ENCODE measurements at places on chromosomes 2 and 18.

GRCh38 chr2:152609154-152609553, 108.1 kb downstream of the PRPF40A start:
- DNase-seq, result no peak

GRCh38 chr2:98118161-98118560, 31.2 kb downstream of the VWA3B start:
- DNase-seq, result no peak

GRCh38 chr2:96888072-96889011, 18.5 kb upstream of the SEMA4C start:
- DNase-seq, result no peak

GRCh38 chr18:58067601-58068000, 23.6 kb downstream of the NEDD4L start:
- no peak for DNase-seq

- DNase-seq, result no peak
Observed at GRCh38 chr2:64029116-64029665, 10.0 kb upstream of the VPS54 start.

DNA sequence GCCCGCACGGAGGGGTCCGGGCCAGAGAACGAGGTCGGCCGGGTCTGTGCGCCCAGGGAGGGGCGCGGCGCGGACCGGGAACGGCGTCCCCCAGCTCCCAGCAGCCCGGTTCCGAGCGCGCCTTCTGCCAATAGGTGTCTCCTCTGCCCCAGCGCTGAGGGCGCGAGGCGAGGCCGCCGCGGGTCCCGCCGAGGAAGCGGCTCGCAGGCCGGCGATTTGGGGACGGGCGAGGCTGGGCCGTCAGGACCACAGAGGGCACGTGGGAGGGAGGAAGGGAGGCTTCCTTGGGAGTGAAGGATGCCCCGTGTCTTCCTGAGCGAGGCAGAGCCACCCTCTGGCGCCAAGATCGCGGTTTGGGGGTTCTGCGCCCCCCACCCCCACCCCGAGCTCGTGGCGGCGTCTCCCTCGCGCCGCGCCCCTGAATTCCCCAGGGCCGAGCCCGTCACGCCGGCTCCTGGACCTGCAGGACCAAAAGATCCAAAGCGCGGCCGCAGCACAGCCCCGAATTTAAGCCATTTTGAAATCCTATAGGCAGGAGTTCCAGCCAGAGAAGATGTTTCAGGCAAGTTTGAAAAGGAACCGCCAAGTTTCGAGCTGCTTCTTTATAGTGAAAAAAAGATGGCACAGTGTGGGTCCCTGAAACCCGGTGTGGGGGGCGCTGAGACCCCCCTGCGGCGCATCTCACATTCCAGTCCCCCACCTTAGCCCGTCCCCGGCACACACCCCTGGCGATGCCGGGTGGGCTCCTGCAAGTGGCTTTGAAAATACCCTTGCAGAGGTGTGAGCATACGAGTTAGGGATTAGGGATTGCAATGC, 909 bp downstream of the NFATC1 start:
- peak; percentile 64 for DNase-seq

DNA sequence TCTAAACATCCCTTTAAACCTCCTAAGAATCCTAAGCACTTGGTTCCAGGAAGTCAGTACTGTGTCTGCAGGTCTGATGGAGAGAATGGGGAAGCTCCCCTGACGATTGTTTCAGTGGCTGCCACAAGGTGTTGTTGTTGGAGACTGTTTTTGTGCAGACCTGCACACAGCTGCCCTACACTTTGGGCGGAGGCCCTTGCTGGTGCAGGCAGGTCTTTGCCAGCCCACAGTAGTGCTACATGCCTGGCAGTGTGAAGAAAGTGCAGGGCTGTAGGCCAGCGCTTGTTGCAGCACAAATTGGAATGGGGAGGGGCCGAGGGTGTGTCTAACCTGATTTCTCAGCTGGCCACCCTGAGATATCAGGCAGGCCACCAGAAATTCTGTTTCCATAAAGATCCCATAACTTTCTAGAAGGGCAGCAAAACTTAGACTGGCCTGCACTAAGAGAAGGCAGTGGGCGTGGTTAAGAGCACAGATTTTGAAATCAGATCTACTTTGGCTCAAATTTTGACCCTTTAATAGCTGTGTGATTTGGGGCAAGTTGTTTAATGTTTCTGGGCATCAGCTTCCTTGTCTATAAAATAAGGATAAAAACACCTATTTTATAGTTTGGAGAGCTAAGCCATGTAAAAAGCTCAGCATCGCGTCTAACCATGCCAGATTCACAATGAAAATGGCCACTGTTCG, 83.7 kb upstream of the SLC1A4 start:
- DNase-seq, result no peak

DNA sequence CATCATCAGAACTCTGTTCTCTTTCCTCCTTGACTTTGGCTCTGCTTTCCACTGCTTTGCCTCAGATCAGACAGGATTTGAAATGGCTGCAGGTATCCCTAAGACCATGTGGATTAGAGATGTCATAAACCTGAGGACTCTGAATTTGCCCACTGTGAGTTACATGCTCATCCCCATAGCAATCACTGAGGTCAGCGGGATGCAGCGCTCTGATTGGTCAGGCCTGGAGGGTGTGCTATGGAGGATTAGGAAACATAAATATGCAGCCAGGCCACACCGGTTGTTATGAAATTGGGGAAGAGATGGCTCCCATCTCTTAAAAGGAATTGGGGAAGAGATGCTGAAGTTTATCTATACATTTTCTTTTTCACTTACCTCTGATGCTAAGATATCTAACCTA, 73.7 kb upstream of the DNAJC10 start:
- DNase-seq, result peak; percentile 23

DNA sequence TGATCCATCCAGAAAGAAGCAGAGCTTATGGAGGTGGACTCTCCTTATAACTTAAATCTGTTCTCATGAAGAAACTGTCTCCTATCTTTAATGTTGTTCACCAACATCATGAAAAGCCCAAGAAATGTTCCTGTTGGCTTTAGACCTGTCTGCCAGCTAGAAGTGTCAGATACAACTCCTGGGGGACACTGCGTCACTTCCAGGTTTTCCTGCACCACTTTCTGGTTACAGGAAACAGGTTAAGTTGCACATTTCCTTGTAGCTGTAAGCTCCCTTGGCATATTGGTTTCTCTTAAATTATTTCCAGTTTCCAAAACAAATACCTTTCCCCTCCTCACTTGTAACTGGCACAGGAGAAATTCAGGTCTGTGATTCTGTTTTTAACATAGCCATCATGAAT, 2.9 kb downstream of the CEP68 start:
- DNase-seq, result no peak

- DNase-seq, result no peak
Observed at GRCh38 chr2:194907569-194907968, 749.5 kb upstream of the SLC39A10 start.

GRCh38 chr2:161141033-161141432, 19.2 kb upstream of the TANK start:
- DNase-seq, result peak; percentile 50

GRCh38 chr2:60644951-60645350, 91.5 kb upstream of the BCL11A start:
- no peak for DNase-seq

DNA sequence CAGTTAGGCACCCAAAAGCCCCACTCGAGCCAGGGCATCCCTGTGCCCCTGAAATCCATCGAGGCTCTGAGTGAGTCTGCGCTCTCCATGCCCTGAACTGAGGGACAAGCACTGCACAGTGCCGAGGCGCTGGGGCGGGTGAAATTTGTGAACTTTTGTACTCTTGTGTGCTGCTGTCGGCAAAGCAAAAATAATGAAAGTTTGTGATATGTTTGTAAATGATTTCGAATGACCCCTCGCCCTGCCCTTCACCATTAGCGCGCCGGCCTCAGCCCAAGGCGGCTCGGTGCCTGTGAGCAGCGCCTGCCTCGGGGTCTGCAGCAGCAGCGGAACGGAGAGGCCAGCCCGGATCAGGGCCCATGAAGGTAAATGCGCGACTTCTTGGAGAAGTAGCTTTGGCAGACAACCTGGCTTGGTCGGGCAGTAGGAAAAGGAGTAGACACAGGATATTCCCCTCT, 1.8 kb upstream of the HOXD4 start:
- no peak for DNase-seq

DNA sequence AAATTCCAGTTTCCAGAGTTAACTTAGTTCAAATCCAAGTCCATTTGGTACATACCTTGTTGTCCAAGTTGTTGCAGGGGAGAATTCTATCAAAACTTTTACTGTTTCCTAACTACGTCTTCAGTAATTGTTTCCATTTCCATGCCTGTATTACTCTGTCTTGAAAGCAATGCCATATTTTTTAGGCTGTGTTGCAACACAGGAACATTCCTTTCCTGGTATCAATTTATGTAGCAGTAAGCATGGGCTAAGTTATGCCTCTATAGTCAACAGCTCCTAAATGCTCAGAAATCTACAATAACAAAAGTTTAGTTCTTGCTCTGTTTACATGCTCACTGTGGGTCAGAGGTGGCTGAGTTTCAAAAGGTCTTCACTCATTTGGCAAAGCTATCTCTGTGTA, 1943.8 kb upstream of the PIK3C3 start:
- no peak for DNase-seq

- no peak for DNase-seq
Observed at GRCh38 chr18:62569081-62569655, 46.3 kb downstream of the ZCCHC2 start.

GRCh38 chr18:72375618-72376017, 168.5 kb downstream of the CBLN2 start:
- DNase-seq, result no peak

DNA sequence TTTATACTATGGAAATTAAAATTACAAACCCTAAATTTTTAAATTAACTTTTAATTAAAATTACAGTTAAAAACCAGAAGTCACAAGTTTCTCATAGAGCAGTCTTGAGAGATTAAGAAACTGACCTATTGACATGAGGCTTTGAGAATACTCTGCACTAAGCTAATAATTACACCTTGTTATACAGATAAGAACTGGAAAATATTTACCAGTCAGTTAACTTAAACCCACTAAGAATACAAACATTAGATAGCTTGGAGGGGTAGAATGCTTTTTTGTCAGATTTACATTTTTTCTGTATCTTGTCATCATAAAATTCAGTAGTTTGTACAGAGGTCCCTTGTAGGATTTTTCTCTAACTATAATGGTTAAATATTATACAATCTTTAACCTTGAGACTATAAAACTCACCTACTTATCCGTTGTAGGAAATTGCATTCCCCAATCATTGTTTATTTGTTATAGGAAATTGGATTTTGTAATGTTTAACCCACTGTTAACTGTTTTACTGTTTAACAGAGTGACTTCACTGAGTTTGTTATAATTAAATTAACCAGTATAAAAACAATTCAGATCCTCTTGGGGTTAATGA, 219.7 kb upstream of the PKDCC start:
- DNase-seq, result no peak

DNA sequence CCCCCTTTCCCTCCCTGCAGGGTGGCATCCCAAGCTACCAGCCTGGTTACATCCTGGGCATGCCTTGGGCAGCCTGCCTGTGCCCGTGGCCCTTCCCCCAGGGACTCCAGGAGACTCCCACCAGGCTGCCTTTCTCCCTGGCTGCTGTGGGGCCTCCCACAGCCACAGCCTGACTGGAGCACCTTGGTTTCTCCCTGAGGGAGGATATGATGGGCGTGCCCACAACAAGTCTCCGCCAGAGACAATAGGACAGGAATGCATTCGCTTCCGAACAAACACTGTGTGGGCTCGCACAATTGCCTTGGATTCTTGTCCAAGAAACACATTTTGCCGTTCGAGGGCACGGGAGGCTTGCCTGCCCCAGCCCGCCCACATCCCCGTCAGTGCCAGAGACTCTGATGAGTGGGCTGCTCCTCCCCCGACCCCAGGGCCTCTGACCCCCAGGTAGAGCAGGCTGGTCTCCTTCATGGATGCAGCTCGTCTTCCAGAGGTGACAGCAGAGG, 102.1 kb downstream of the SMAD7 start:
- DNase-seq, result no peak

GRCh38 chr2:69013142-69013839, at the start of gene ANTXR1:
TSS of gene ANTXR1 (plus strand) at chr2:69013179. CDS start at chr2:69013500, 321 bp downstream.
- DNase-seq, result peak; percentile 39

- peak; percentile 32 for DNase-seq
Observed at GRCh38 chr18:13067124-13067523, 76.0 kb downstream of the CEP192 start.

- peak; percentile 61 for DNase-seq
Observed at GRCh38 chr2:227871375-227871791, at the start of gene DAW1. TSS of gene DAW1 (plus strand) at chr2:227871631. CDS start at chr2:227871690, 59 bp downstream.

DNA sequence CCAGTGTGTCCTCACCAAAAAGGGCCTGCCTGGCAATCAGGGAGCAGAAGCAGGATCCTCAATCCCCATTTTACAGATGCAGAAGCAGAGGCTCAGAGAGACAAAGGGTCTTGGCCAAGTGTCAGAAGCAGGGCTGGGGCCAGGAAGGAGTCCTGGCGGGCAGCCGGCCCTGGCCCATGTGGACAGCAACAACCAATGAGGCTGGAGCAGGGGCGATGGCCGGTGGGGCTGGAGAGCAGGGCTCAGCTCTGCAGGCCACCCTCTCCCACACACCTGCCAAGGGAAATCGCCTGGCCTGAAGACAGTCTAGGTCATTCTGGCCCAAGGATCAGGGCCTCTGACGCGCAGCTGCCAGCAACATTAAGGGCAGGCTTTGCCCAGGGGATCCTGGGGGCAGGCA, 243.9 kb downstream of the ATAD2B start:
- no peak for DNase-seq

DNA sequence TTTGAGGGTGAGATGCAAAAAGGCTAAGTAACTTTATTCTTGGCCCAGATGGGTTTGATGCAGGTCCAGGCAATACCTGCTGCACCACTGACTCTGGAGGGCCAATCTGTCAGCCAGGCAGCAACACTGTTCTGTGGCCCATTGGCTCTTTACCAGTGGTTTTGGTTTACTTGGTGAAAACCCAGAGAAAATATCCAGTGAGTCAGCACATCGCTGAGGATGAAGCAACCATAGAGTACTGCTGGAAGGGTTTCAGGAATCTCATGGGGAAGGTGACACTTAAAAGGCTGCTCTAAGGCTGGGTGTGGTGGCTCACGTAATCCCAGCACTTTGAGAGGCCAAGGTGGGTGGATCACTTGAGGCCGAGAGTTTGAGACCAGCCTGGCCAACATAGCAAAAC, 192.5 kb upstream of the FAM98A start:
- DNase-seq, result no peak

- DNase-seq, result no peak
Observed at GRCh38 chr2:74756356-74756890, 77.5 kb upstream of the HK2 start.

DNA sequence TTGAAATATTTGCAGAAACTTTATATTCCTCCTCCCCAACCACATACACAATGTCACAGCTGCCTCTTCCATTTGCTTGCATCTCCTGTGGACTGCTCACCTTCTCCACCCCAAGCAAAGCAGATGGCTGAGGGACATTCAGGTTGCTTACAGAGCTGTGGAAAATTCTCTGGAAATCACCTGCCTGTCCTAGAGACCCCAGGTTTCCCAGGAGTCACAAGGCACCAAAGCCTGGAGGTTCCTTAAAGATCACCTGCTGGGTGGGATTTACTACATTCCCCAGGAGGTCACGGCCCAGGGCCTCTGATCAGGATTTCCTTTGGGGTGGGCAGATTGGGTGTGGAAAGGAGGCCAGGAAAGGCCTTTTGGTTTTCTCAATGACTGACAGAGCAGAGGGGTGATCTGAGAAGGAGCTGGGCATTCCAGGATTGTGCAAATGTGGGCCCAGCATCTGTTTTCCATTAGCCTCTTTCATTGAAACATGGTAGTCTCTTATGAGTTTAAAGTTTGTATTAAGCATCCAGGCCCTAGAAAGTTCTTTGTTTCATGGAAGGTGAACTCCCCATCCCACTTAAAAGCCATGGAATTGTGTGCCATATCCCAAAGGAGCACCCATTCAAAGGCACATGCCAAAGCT, 410.7 kb upstream of the TNP1 start:
- DNase-seq, result no peak

- no peak for DNase-seq
Observed at GRCh38 chr2:143582046-143582747, 453.0 kb downstream of the ARHGAP15 start.

- no peak for DNase-seq
Observed at GRCh38 chr2:142299021-142299420, 168.2 kb upstream of the LRP1B start.
